Kidney epithelial cell (primary cell): ENCODE measurements at places on chromosomes 12 and 14. TPM values are rescaled to one million over a fixed set of nuclear protein-coding genes. Genes with fewer than 3 reads are reported as not detected.

DNA sequence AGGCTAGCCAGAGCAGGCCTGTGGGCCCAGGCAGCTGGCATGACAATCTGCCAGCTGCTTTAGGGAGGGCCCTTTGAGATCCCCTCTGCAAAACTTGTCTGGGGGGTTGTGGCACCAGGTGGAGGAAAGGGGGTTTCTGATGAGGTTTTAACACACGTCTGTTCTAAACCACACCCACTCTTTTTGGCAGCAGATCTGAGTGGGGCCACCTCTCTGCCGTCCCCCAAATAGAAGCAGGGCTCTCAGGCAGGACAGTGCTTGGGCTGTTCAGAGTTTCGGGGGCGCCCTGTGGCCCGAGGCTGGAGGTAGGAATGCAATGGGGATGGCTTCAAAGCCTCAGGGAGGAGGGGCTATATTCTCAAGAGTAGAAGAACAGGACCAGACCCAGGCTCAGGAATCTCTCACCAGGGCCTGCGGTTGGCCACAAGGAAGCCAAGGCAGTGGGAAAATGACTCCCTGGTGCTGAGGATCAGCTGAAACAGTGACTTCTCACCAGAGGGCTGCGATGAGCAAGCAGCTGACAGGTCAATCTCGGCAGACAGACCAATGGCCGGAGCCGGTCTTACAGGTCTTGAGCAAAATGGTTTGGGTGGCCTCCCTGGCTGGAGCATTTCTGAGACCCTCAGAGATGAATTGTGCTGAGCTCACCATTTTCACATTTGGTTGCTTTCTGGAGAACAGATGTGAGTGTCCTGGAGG, 1.5 kb upstream of the KRT5 start:
- no peak for DNase-seq

DNA sequence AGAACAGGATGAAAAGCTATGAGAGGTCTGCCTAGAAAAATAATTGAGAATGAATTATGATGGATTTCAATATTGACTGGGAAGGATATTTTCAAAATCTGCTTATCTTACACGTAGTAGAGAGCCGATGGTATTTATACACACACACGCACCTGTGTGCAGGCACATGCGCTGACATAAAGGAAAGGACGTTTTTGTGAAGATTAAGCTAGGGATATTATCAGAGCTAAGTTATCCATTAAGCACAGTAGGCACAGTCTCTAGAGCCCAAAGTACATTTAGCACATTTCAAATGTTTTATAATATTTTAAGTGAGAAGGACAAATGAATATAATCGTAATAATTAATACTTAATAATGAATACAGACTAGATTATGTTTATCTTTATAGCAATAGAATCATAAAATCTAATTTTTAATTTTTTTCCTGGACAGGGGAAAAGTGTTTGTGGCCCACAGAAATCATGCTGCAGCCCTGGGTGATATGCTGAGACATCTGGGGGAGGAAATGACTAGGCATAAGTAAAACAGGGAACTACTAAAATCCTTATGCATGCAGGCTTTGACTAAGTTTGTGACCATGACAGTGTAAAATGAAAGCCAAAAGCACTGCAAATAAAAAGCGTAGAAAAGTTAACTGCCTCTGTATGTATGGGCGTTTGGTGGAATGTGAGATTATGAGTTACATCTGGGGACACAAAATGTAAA, 146.1 kb downstream of the KITLG start:
- no peak for DNase-seq

- no peak for DNase-seq
Observed at GRCh38 chr12:68779280-68779679, 28.7 kb upstream of the MDM2 start.

- DNase-seq = no peak
Observed at GRCh38 chr12:114993165-114993564, 309.2 kb upstream of the TBX3 start.

DNA sequence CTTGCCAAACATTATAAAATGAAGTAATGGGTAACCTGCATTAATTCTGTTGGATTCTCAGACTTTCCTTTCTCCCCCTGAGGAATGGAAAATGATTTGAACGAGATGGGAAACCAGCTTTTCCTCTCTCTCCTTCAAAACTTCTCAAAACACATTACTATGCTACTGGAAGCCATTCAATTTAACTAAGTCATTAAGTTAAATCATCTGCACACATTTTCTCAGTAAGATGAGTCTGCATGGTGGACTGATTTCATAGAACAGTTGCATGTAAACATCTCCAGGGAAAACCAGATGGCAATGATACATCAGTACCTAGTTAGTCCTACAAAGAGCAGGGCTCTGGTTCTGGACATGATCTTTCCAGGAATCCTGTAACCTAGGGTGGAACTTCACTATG, 59.9 kb downstream of the BMP4 start:
- no peak for DNase-seq

DNA sequence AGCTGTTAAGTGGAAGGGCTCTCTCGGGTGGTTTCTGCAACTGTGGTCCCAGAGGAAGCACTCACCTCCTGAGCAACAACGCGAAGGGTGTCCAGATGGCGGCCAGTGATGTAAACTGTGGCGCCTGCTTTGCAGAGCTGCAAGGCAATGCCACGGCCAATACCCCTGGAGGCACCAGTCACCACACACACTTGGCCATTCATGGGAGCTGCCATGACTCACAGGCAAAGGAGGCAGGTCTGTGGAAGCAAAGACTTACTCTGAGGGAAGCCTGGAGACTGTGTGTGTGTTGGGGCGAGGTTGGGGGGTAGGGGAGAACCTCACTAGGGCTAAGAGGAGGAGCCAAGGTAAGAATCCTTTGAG, 707 bp downstream of the DHRS1 start:
- DNase-seq = peak; percentile 48

GRCh38 chr14:92997343-92998061, 74.6 kb downstream of the CHGA start:
- no peak for DNase-seq

GRCh38 chr14:33596211-33597080, 354.4 kb downstream of the EGLN3 start:
- DNase-seq = no peak

- DNase-seq = no peak
Observed at GRCh38 chr12:44377443-44378187, 498.5 kb downstream of the NELL2 start.

Gene SLC6A15
- 14.9 and 15.9 TPM in 2 replicates for total RNA-seq

Gene ADCY4
- 4.0 and 9.0 TPM in 2 replicates for total RNA-seq

Gene CHGA
- total RNA-seq = not detected in 2 replicates

Gene RND1
- total RNA-seq = 9.9 and 10.7 TPM in 2 replicates
